ENCODE measurements at places on chromosomes 12 and 14.

DNA sequence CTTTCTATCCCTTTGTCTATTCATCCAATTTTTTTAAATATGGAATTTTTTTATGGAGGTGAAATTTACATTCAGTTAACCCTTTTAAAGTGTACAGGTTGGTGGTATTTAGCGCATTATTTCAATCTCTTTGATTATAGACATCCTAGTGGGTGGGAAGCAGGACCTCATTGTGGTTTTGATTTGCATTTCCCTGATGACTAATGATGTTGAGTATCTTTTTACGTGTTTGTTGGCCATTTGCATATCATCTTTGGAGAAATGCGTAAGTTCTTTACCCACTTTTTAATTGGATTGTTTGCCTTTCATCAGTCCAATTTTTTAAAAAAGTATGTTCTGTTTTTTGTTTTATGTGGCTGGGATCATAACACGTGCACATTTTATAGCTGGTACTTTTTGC lies 20.8 kb downstream of the PAPLN start:
- DNase-seq, result no peak

- no peak for DNase-seq
Measured at GRCh38 chr14:28356819-28357218, 409.8 kb upstream of the FOXG1 start.

DNA sequence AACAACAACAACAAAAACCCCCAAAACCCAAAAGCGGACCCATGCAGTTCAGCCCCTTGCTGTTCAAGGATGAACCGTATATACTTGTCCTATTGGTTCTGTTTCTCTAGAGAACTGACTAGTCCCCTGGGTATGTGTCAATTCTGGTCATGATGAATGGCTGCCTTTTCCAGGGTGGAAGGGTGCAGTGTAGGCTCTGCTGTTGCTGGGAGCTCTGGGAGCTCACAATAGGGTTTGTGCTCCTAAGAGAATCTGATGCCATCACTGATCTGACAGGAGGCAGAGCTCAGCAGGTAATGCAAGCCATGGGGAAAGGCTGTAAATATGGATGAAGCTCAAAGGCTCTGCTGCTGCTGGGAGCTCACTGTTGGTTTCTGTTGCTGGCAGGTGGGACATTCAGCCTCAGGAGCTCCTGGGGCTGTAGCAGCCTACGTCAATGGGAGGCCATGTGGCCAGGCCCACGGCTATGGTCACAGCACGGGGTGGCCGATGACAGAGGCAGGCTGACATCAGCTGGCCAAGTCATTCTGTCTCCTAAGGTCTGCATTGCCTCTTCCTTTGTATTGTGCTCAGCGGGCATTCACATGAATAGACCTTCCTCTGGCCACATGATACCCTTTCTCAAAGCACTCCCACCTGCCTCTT lies 37.9 kb downstream of the DLK1 start:
- DNase-seq, result no peak

GRCh38 chr14:54182419-54183045 lies 214.3 kb upstream of the CDKN3 start:
- DNase-seq, result no peak

GRCh38 chr12:131959641-131960589 lies 10.2 kb downstream of the EP400 start:
- DNase-seq, result no peak

DNA sequence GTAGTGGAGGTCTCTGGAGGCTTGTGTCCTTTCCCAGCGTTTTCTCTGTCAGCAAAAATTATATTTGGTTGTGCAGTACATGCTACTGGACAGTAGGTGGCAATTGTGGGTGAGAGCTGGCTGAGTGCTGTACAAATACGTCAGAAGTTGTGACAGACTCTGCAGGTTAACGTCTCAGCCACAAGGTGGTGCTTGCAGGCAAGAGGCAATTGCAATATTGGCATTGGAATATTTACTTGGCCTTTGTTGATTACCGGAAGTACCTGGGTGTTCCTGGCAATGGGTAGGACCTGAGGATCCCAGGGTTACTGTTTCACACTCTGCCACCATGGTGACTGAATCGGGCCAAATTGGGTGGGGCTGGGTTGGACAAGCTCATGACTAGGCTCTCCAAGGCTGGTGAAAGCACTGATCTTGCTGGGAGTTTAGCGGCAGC lies 333.9 kb upstream of the LMO3 start:
- no peak for DNase-seq

DNA sequence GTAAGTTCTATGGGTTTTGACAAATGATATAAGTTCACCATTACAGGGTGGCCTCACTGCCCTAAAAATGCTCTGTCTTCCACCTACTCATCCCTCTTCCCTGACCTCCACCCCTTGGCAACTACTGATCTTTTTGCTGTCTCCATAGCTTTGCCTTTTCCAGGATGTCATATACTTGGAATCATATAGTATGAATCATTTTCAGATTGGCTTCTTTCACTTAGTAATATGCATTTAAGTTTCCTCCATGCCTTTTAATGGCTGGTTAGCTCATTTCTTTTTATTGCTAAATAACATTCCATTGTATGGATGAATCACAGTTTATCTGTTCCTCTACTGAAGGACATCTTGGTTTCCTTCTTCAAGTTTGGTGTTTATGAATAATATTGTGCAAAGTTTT lies 14.0 kb upstream of the PEX5 start:
- no peak for DNase-seq

- no peak for DNase-seq
Measured at GRCh38 chr12:29317556-29318363, 63.2 kb downstream of the ERGIC2 start.

DNA sequence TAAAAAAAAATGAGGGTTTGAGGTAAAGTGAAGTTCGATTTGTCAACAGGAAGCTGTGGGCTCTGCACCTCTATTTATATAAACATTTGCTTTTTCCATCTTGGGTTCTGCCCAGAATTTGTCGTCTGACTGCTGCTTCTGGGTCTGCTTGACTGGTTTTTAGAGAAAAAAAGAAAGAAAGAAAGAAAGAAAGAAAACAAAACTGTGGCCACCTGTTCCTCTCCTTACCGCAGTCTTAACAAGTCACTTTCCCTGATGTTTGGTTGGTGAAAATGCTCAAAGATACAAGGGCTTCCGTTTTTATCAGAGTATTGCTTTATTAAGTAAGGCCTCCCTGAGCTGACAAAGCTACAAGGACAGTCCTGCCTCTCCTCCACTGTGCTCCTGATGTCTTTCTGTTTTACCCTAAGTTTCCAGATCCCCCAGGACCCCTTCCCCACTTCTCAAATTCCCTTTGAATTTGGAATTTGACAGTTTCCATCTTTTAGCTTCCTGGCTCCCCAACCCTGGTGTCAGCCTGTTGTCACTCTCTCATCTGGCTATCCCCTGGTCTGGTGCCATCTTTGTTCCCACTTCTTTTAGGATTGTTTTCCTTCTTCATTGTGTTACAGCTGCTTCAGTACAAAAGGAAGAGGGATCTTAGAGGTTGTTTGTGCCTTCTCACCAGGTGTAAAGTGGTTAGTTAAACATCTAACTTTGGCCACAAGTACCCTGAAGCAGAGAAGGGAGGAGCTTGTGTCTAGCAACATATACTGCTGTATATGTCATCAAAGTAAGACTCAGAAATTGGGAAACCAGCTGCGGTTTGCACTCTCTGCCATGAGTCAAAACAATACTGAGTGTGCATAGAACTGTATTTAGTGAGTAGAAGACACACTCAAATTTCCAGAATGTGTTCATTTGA lies 18.0 kb downstream of the MFAP5 start:
- no peak for DNase-seq

DNA sequence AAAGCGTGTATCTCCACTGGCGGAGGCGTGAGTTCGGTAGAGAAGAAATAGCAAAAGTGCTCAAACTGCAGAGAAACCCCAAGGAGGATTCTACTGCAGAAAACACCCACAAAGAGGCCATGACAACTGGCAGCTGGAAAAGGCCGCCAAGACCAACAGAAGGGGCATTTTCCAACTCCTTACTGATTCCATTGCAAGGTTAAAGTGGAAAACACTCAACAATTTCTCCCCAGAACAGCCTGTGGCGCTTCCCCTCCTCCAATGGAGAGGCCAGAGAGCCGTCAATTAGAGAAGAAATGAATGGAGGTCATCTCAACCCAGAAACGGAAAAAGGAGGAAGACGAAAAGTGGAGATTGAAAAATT lies 618 bp upstream of the ANKRD52 start:
- DNase-seq, result no peak

GRCh38 chr14:98269533-98269932 lies 1002.5 kb downstream of the BCL11B start:
- DNase-seq, result no peak

- DNase-seq, result no peak
Measured at GRCh38 chr14:56321861-56322260, 203.7 kb downstream of the PELI2 start.
